ENCODE measurements at places on chromosomes 12 and 14.
A peak's percentile ranks its signal among the peaks of the same experiment; 100 is the strongest.

DNA sequence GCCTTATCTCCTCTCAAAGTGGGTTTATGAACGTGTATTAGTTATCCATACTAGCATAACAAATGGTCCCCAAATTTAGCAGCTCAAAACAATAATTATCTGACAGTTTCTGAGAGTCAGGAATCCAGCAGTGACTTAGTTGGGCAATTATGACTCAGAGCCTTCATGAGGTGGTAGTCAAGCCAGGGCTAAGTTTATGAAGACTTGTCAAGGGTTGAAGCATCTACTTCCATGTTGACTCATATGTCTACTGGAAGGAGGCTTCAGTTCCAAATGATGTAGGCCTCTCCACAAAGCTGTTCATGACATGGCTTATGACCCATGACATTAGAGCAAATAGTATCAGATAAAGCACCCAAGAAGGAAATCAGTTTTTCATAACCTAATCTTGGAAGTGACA lies 73.2 kb downstream of the IPO8 start:
- no peak for DNase-seq

DNA sequence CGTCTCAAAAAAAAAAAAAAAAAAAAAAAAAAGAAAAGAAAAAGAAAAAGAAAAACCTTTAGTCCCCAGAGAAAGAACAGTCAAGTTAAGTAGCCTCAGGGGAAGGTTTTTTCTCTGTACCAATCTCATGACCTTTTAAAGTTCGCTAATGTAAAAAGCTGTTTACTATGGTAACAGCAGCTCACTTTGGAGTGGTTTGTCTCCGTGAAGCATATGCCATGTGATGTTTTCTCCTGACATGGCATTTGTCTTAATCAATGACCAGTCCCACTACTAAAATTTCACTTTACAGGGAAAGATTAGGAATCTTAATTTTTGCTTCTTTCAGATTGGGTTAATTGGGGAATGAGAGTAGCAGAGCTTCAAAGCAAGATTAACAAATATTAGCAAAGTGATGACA lies 4.3 kb downstream of the RNF212B start:
- DNase-seq, result no peak

DNA sequence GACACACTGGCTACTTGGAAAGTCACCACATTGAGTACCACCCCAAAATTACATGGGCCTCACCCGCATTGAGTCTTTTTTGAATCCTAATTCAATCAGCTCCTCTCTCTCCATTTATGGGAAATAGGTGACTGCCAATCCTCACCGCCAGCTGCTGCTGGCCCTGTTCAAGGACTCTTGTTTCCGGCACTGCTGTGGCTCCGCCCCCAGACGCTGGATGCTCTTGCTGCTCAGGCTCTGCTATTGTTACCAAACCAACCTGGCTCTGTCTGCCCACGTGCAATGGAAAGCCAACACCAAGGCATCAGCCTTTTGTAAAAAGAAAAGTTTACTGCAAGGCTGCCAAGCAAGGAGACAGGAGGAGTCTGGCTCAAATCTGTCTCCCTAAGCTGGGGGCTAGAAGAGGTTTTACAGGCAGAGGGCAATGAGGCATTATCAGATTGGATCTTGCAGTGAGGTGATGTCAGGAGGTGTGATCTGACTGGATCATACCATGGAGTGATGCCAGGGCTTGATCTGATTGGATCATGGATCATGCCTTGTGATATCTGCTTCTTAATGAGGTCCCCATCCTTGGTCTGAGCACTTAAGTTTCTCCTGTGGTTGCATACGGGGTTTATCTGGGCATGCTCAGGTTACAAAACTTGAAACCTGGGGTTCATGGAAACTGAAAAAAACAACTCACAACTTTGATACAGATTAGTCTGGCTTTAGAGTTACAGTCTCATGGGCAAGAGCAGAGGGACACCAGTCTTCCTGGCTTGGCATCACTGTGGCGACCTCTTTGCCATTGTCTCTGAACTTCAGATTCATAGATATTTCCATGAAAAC lies 117.1 kb upstream of the SLC35F4 start:
- DNase-seq, result no peak

- peak; percentile 71 for DNase-seq
Measured at GRCh38 chr12:100668945-100669536, 95.6 kb downstream of the GAS2L3 start.

DNA sequence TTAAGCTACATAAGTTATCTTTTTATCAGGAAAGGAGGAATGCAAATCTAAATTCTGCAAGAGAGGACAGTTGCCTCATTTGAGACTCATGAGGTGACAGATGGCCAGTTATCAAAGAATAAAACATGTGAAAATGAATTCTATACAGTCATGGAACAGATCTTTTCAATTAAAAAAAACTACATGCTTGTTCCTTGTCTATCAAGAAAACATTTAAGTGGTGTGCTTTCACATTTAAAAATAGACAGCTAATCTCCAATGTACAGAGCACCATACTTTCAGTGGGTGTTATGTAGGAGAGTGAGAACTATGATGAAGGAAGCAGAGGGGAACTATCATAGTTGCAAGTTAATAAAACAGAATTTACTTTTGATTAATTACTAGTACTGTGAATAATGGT lies 76.7 kb upstream of the TTC7B start:
- DNase-seq, result no peak

- no peak for DNase-seq
Measured at GRCh38 chr12:46260913-46261476, 7.8 kb downstream of the SLC38A1 start.

DNA sequence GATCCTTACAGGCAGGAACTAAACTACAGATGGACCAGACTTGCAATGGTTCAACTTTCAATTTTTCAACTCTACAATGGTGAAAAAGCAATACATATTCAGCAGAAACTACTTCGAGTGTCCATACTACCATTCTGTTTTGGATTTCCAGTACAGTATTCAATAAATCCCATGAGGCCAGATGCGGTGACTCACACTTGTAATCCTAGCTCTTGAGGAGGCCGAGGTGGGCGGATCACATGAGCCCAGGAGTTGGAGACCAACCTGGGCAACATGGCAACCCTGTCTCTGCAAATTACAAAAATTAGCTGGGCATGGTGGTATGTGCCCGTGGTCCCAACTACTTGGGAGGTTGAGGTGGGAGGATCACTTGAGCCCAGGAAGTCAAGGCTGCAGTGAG lies 336.1 kb downstream of the MED13L start:
- no peak for DNase-seq

- DNase-seq, result peak; percentile 73
Measured at GRCh38 chr14:24411443-24412389, 12.9 kb downstream of the NYNRIN start.

DNA sequence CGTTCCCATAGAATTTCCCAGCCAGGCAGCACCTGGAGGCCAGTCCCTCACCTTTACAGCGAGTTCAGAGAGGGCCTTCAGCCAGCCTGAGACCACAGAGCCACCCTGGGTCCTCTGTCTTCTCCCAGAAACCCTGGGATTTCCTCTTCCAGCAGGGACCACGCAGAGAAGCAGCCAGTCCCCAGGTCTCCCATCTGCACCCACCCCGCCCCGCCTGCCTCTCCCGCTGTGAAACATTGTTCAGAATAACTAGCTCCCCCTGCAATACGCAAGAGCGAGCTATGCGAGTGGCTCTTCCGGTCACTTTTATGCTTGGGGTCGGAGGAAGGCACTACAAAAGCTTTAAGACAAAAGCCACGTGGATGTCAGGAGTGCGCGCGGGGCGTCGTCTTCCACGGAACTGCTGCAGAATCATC lies 77.8 kb downstream of the SERPINA3 start:
- DNase-seq, result no peak

- DNase-seq, result no peak
Measured at GRCh38 chr12:131413006-131413405, 297.9 kb upstream of the SFSWAP start.

DNA sequence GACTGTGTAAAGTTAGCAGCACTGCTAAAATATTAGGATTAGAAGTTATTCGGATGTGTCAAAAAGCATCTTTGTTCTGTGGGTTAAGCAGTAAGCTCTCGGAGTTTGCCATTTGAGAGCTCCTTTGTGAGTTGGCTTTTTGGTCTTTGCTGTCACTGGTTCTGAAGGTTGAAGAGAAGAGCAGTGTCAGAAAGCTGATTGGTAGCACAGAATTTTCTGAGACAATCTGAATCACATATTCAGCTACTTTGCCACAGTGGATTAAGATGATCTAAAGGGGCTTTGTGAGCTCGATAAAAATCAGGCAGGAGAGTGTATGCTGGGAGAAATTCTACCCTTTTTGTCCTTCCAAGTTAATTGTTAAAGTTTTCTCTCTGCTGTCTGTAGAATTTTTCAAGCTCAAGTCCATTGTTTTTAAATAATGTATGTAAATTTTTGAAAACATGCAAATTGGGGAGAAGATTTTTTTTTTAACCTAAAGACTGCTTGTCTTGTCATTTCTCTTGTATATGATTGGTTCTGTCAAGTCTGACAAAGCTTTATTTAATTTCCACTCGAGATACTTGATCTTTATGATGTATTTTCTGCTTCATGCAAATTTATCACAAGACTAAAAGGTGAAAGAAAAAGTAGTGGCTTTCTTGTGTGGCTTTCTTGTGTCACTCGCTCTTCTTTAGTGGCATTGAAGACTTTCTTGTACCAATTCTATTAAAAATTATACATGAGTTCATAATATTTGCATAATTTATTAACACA lies 307.3 kb downstream of the EGLN3 start:
- DNase-seq, result no peak

- DNase-seq, result no peak
Measured at GRCh38 chr12:11814374-11814773, 164.9 kb downstream of the ETV6 start.

GRCh38 chr14:24966579-24966964 lies 83.4 kb downstream of the STXBP6 start:
- no peak for DNase-seq

- peak; percentile 83 for DNase-seq
Measured at GRCh38 chr14:103500148-103500990, 22.3 kb downstream of the CKB start.

GRCh38 chr12:93634416-93634815 lies 42.8 kb upstream of the CRADD start:
- no peak for DNase-seq

GRCh38 chr14:24861083-24861630 lies 188.8 kb downstream of the STXBP6 start:
- no peak for DNase-seq

DNA sequence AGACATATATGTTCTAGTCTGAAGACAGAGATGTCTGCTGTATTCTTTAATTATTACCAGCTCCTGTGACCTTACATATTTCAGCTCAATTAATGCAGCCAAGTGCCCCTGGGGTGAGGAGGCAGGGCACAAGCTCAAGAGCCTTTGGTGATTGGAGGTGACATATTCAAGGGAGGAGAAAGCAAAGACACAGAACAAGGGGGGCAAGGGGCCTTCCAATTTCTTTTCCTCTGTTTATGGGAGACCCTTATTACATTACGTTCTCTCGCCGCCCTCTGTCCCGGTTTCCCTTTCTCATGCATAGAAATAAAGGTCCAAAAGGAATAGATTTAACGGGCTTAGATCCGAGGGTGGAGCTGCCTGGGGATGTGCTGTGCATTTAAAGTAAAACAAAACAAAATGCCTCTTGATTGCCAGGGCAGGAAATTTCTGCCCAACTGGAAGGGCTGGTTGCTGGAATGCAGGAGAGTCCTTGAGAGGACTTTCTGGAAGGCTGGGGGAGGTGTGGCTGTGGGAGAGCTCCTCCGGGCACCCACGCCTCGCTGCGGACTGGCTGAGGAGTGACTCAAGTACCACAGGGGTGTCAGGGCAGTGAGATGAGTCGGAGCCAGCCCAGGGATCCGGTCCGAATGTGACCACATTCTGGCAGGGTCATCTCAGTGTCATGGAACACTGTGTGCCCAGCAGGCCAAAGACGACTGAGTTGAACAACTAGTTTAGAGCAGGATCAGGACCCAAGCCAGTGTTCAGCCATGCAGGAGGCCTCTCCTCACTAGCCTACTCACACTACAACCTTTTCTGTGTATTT lies 32.1 kb upstream of the GSG1 start:
- no peak for DNase-seq

GRCh38 chr14:75392686-75393641 lies 34.9 kb upstream of the JDP2 start:
- DNase-seq, result no peak
